ENCODE measurements at places on chromosomes 3 and 15. TPM values are rescaled to one million over a fixed set of nuclear protein-coding genes. Genes with fewer than 3 reads are reported as not detected.
A peak's percentile ranks its signal among the peaks of the same experiment; 100 is the strongest.

Gene GOLGA8S
- 0.17 TPM for total RNA-seq

Gene ANKRD63
- not detected for total RNA-seq

Gene NUDT16
- 34.1 TPM for total RNA-seq

Gene PIERCE2
- total RNA-seq = 3.8 TPM

Gene TERC
- 19.1 TPM for total RNA-seq

Gene ZBED2
- 0.13 TPM for total RNA-seq

Gene FAM174B
- 7.5 TPM for total RNA-seq

Gene ERICH6
- not detected for total RNA-seq

Gene TRH
- total RNA-seq = not detected

Gene PAK2
- 52.1 TPM for total RNA-seq

- no peak for DNase-seq
- H3K4me1 ChIP-seq = peaks cover 4% of the 10 kb centered on the region
- H3K4me3 ChIP-seq = no peak overlapping the region
- H3K27me3 ChIP-seq = no peaks in the 10 kb centered on the region
- H3K27ac ChIP-seq = no peak overlapping the region
Measured at GRCh38 chr3:195823999-195824398, 12.3 kb upstream of the MUC4 start.

GRCh38 chr15:57288926-57289580 is 87.3 kb upstream of the CGNL1 start:
- no peak overlapping the region for H3K4me3 ChIP-seq
- no peak for DNase-seq
- H3K27ac ChIP-seq = no peak overlapping the region
- no peaks in the 10 kb centered on the region for H3K4me1 ChIP-seq

DNA sequence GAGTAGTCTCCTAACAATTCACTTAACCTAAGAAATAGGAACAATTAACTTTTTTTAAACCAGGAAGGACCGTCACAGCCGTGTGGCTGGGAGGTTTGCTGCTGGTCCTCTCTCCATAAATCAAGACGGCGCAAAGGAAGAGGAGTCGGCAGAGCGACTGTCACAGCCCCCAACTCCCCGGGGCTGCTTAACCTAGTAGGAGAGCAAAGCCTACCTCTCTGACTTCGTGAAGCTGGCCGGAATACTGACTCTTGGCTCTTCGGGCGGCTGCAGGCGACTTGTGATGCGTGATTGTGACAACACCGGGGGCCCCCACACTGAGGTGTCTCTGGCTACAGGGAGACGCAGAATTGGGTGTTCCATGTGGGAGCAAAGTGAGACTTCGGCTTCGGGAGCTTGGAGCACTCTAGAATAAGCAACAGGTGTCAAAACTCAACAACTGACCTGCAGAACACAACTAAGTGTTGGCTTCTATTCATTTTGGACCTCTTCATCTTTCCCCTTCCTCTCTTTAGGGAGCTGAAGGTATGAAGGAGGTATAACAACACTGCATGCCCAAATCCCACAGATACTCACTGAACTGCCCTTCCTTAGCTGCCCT is 151.1 kb downstream of the OSBPL10 start:
- no peak overlapping the region for H3K27ac ChIP-seq
- no peaks in the 10 kb centered on the region for H3K4me1 ChIP-seq
- peak; percentile 53 for DNase-seq
- H3K4me3 ChIP-seq = no peak overlapping the region
- H3K36me3 ChIP-seq = peaks cover 4% of the 10 kb centered on the region
- no peaks in the 10 kb centered on the region for H3K27me3 ChIP-seq

DNA sequence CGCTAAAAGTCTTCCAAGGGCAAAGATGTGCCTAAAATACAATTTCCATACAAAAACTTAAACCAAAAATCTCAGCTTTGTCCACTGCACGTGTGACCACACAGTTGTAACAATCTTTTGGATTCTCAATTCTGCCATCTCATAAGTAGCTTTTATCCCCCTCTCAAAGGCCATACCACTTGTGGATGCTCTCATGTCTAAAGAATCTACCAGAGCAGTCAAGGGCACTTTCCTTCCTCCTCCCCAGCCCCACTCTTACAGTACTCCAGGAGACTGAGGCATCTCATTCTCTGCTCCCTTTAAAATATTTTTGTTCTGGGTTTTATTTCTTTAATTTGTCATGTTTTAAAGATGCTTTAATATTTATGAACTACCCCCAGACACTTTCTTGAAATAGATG is 102.3 kb upstream of the PFN2 start:
- H3K4me1 ChIP-seq = no peaks in the 10 kb centered on the region
- DNase-seq = peak; percentile 31
- no peak overlapping the region for H3K4me3 ChIP-seq
- H3K27ac ChIP-seq = no peak overlapping the region
- H3K27me3 ChIP-seq = no peaks in the 10 kb centered on the region
- no peaks in the 10 kb centered on the region for H3K36me3 ChIP-seq

GRCh38 chr3:66812136-66812535 is 186.0 kb upstream of the KBTBD8 start:
- no peak overlapping the region for H3K27ac ChIP-seq
- no peaks in the 10 kb centered on the region for H3K36me3 ChIP-seq
- no peaks in the 10 kb centered on the region for H3K4me1 ChIP-seq

DNA sequence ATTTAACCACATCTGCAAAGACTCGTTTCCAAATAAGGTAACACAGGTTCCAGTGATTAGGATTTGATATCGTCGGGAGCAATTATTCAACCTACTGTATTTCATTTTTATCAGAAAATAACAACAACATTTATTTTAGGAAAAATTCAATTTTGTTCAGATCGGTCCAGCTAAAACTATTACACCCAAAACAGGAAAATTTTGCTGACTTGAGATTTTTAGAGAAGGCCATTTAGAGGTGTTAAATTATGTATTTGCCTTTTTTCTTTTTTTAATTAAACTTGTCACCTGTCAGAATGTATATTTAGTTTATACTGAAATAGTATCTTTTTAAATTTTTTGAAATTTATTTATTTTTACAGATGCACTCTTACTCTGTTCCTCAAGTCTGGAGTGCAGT is 81.3 kb downstream of the ARHGAP31 start:
- DNase-seq = no peak
- no peaks in the 10 kb centered on the region for H3K27me3 ChIP-seq
- no peak overlapping the region for H3K27ac ChIP-seq
- H3K36me3 ChIP-seq = peaks cover 36% of the 10 kb centered on the region
- H3K4me1 ChIP-seq = no peaks in the 10 kb centered on the region
- no peak overlapping the region for H3K4me3 ChIP-seq

- H3K27me3 ChIP-seq = no peaks in the 10 kb centered on the region
- no peak overlapping the region for H3K4me3 ChIP-seq
- peak; percentile 29 for DNase-seq
- H3K4me1 ChIP-seq = peaks cover 7% of the 10 kb centered on the region
- H3K27ac ChIP-seq = no peak overlapping the region
Measured at GRCh38 chr3:46281551-46281950, 39.3 kb downstream of the CCR3 start.

DNA sequence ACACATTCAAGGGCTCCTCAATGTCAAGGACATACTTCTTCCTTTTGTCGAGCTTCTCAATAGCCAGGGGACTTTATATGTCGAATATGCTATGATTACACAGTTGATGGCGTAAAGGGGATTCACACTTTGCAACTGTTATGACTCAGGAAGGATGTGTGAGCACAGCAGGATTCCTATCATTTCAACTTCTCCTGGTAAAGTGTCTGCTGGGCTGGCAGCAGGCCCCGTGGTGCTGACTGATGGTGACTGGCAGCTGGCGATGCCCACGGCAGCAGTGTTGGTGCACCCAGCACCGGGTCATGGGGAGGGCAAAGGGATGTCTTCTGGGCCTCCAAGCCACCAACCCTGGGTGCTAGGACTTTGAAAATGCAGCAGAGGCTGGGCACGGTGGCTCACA is 44.8 kb upstream of the GNB5 start:
- no peak for DNase-seq
- no peaks in the 10 kb centered on the region for H3K4me1 ChIP-seq
- no peaks in the 10 kb centered on the region for H3K36me3 ChIP-seq
- no peak overlapping the region for H3K27ac ChIP-seq
- no peak overlapping the region for H3K4me3 ChIP-seq

DNA sequence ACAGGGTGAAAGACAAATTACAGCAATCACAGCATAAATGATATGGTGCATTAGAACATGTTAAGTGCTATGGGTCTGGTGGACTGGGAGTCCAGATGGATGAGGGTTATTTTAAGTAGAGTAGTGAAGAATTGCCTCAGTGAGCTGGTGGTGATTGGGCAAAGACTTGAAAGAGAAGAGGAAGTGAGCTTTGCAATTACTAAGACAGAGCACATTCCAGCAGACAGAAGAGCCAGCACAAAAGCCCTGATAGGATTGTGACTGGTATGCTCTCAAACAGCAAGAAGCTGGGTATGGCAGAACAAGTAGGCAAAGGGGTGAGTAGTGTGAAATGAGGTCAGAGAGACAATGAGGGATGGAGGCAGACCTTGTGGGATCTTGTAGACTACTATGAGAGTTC is 2.1 kb upstream of the ACKR4 start:
- H3K27ac ChIP-seq = no peak overlapping the region
- no peaks in the 10 kb centered on the region for H3K27me3 ChIP-seq
- H3K36me3 ChIP-seq = no peaks in the 10 kb centered on the region
- H3K4me1 ChIP-seq = peaks cover 12% of the 10 kb centered on the region

DNA sequence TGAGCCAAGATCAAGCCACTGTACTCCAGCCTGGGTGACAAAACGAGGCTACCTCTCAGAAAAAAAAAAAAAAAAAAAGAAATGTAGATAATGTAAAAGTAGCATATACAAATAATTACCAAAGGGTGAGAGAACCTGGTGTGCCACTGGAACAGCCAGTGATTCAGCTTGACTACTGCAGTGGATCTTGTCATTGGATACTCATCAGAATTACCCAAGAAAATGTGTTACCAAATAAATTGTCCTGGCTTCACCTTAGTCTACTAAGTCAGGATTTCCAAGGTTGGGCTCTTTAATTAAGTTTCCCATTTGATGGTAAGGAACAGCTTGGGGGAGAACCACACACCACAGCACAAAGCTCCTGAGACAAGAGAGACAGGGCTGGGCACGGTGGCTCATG is 1.5 kb downstream of the NICN1 start:
- H3K4me3 ChIP-seq = no peak overlapping the region
- H3K27me3 ChIP-seq = no peaks in the 10 kb centered on the region
- no peak for DNase-seq
- H3K36me3 ChIP-seq = peaks cover 19% of the 10 kb centered on the region
- peaks cover 24% of the 10 kb centered on the region for H3K4me1 ChIP-seq

GRCh38 chr15:56929399-56929798 is 11.0 kb downstream of the TCF12 start:
- no peak overlapping the region for H3K4me3 ChIP-seq
- peaks cover 66% of the 10 kb centered on the region for H3K4me1 ChIP-seq
- H3K36me3 ChIP-seq = no peaks in the 10 kb centered on the region

DNA sequence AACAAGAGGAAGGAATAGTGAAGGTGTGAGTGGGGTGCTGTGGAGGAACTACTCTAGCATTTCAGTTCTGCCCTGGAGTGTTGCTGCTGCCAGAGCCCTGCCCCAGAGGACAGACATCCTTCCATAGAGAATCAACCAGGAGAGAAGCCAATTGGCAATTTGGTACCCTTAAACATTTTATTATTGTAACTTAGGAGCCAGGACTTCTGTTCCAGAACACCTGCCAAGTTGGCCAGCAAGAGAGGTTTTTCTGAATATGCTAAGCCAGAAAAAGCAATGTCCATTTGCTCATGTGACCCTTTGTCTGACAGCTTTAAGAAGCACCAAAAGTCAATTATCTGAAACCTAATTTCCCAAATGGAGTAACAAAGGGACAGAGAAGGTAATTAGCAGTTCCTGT is 264.9 kb downstream of the MEX3B start:
- H3K4me1 ChIP-seq = no peaks in the 10 kb centered on the region
- no peak overlapping the region for H3K4me3 ChIP-seq

GRCh38 chr3:30713885-30714503 is 107.6 kb downstream of the TGFBR2 start:
- no peak overlapping the region for H3K27ac ChIP-seq
- no peaks in the 10 kb centered on the region for H3K4me1 ChIP-seq
- no peaks in the 10 kb centered on the region for H3K27me3 ChIP-seq
- no peak for DNase-seq

Measured in esophagus muscularis mucosa (tissue), 4 donors.